ENCODE measurements at places on chromosomes 4 and X.

GRCh38 chr4:113288257-113288656, 238.8 kb downstream of the ANK2 start:
- no peak for DNase-seq

DNA sequence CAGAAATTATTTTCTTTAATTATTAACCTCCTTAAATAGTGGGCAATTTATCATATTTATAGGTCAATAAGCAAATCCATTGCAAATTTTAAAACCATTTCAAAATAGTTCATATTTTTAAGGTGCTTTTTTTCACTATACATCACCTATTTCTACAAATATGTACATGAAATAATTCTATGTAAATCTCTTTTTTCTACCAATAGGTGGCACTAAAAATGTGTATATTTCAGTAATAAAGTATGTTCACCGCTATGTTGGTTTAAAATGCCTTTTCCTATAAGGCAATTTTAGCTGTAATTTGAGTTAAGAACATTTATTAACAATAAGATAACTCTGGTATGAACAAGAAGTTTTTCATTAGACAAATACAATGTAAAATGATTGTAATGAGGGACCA, 672.2 kb downstream of the KCTD8 start:
- no peak for DNase-seq

DNA sequence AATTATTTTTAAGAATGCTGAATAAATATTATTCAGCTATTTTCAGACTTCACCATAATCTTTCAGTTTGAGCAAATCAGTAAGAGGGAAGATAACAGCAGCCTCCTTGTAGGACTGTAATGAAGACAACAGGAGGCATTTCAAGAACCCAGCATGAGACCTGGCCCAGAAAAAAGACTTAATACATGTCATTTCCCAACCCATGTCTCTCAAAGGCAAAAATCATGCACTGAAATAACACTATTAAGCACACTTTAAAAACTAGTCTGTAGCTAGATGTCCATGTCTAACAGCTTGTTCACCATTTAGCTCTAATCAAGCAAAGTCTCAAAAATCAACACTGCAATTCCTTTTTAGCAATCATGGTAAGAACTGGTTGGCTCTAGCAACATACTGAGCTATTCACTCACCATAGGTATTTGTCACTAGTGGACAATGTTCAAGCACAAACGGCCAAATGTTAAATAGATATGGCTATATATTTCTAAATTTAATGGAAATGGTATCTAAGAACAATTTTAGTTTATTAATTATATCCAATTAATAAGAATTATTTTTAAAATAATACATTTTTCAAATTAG, 109.9 kb downstream of the WDFY3 start:
- peak; percentile 60 for DNase-seq

DNA sequence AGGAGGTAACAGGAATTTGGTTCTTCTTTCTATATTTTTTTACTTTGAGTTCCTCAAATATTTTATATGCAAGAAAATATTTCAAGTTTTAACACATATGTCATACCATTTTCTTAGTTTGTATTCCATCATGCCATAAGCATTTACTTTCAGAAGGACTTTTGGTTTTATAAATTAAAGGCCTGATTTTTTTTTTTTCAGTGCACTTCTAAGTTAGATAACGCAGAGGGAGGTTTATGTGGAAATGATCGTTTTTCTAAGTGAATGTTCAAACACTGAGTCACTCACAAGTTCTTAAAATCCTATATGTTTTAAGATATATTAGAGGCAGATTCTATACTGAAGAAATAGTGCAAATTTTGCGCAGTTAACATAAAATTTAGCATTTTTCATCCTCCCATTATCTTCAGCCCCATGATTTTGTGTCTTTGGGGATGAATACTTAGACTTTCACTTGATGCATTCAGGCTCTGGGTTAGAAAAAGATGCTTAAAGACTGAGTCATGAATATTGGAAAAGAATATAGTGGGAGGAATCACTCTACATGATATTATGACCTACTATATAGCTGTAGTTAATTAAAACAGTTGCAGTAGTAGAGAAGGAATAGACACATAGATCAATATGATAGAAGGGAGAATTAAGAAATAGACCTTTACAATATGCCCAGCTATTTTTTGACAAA, 54.9 kb downstream of the COL4A5 start:
- DNase-seq = no peak

DNA sequence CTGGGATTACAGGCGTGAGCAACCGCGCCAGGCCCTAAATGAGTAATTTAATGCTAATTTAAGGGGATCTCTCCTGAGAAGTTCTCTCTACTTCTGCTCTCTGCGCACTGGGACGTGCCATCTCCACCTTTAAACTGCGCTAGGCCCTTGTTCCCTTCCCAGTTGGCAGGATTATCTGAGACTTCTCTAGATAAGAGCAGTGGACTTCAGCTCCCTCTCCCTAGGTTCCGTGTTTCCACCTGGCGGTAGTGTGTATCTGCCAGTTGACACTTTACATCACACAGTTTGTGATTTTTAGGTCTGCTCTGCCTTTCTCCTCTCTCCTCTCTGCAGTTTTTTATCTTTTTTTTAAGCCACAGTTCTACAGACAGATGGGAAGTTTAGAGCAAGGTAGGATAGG, 40.2 kb downstream of the ARHGAP10 start:
- DNase-seq = no peak

DNA sequence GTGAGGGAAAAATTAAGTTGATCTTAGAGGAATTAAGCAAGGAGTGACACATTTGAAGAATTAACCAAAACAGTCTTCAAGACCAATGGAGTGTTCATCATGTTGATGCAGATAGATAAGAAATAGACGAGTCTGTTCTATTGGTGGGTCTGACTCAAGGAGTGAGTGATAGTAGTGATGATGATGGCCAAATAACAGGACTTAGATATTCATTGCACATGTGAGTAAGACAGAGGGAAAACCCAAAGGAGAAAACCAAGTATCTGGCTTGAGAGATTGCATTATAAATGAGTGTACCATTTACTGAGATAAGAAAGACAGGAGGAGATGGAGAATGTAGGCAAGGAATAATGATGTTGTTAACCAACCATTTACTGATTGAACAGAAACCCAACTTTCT, 321.3 kb downstream of the ADGRL3 start:
- no peak for DNase-seq

- DNase-seq = peak; percentile 1
Observed at GRCh38 chr4:77994194-77994721, 62.9 kb upstream of the FRAS1 start.

GRCh38 chr4:38531141-38531727, 132.8 kb upstream of the KLF3 start:
- DNase-seq = no peak

- no peak for DNase-seq
Observed at GRCh38 chr4:74896595-74896994, 36.3 kb upstream of the PARM1 start.

GRCh38 chr4:141013899-141014298, 119.4 kb downstream of the RNF150 start:
- DNase-seq = no peak

- DNase-seq = no peak
Observed at GRCh38 chr4:168993714-168994510, 16.1 kb downstream of the CBR4 start.

DNA sequence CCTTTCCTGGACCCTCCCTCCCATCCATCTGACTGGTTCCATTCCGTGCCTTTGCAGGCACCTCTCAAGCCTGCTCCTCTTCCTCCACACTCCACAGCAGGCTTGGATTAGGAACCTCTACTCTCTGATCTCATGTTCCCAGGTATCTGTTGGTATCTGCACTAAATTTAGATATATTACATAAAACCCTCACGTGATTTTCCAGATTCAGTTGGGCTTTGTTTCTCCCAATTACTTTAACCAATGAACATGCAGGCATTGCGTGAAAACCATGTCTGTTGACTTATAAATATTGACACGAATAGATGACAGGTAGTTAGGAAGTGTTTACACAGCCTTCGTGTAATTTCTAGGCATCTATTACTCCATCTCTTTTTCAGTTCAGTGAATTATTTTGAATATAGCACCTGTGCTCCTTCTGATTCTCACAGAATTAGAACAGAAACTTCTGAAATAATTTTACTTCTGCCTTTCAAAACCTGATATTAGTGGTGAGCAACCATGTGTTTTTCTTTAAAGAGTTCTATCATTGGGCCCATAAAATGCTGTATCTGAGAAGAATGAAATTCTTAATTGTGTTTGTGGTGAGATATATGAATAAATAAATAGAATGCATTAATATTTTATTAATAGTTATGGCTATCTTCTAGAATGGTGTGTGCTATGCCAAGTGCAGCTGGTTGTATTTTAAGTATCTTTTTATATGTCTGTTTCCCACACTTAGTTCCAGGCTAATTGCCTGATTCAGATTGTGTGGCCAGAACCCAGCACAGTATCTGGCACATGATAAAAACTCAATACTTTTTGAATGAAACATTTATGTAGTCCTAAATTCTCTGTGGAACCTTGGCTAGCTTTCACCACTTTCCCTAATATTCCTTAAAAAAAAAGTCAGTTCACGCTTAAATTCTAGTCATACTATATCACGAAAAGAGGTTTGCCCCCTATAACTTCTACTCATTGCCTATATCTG, 304.8 kb downstream of the QDPR start:
- DNase-seq = no peak

- no peak for DNase-seq
Observed at GRCh38 chrX:13254870-13255269, 65.0 kb downstream of the ATXN3L start.

- no peak for DNase-seq
Observed at GRCh38 chr4:5750946-5751665, 40.1 kb downstream of the EVC start.

DNA sequence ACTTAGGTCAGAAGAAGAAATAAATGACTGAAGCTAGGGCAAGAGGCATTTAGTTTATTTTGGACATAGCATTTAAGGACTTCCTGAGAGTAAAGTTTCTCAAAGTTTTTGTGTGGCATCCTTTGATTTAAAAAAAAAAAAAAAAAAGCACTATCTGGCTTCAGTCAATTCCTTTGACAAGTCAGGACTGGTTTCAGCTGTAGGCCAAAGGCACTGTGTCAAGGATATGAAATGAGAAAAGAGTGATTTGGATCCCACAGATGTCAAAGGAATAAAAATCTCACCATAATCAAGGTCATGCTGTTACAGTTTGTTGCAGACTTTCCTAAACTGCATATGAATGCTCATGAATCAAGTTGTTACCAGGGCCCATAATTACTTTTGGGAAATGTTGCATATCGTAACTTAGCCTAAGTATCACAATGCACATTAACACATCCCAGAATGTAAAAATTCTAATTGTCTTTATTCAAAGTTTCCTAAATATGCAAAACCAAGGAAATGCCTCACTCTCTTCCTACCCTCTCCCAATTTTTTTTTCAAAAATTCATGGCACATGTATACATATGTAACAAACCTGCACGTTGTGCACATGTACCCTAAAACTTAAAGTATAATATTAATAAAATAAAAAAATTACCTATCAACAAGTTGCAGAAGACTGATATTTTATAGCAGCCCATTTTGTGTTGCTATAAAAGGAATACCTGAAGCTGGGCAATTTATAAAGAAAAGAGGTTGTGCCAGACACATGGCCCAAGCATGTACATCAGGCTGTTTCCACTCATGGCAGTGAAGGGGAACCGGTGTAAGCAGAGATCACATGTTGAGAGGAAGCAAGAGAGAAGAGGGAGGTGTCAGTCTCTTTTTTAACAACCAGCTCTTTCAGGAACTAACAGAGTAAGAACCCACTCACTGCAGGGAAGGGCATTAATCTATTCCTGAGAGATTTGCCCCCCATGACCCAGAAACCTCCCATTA, 33.7 kb upstream of the ADAMTS3 start:
- no peak for DNase-seq
